Central memory CD4-positive, alpha-beta T cell (primary cell): ENCODE measurements at places on chromosomes 2 and 18.

DNA sequence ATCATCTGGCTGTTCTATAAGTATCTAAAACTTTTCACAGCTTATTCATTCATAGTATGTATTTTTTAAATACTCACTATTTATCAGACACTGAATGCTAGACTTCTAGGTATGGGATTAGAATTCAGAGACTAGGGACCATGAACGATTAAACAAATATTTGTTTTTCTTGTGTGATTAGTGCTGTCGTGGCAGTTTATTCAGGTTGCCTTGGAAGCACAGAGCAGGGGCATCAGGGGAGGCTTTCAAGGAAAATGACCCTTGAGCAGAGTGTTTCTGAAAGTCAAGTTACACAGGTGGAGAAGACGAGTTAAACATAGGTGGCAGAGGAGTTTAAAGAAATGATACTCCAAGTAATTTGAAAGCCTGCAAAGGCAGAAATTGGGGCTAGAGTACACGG is 5.7 kb downstream of the SPOPL start:
- no peak for DNase-seq

GRCh38 chr2:30300456-30301221 is 69.3 kb downstream of the LBH start:
- no peak for DNase-seq

- no peak for DNase-seq
These were observed 10.6 kb upstream of the C2orf74 start for GRCh38 chr2:61151436-61151835.

- no peak for DNase-seq
These were observed 21.2 kb downstream of the TRIB2 start for GRCh38 chr2:12737738-12738485.

DNA sequence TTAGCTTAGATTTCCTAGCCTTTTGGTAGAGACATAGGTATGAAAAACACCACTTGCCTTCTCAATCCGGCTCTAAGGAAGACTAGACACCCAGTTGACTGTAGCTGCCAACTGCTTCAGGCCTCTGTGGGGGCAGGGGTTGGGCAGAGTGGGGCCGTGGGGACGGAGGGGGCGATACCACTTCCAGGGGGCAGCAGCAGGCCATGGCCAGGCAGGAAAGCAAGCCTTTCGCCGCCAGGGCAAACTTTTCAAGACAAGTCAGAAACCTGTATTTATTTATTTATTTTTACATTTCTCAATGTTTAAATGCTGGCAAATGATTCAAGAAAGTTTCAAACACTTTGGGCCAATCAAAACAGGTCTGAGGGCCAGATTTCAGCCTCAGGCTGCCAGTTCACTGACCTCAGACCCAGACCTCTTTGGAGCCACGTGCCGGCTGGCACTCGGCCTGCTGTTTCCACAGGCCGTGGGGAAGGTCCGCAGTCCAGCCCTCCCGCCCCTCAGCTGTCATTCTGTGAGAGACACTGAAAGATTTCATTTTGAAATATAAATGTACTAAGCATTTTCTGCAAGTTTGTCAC is 63.8 kb downstream of the MEX3C start:
- no peak for DNase-seq

GRCh38 chr2:208042041-208042440 is 16.7 kb upstream of the PLEKHM3 start:
- no peak for DNase-seq

DNA sequence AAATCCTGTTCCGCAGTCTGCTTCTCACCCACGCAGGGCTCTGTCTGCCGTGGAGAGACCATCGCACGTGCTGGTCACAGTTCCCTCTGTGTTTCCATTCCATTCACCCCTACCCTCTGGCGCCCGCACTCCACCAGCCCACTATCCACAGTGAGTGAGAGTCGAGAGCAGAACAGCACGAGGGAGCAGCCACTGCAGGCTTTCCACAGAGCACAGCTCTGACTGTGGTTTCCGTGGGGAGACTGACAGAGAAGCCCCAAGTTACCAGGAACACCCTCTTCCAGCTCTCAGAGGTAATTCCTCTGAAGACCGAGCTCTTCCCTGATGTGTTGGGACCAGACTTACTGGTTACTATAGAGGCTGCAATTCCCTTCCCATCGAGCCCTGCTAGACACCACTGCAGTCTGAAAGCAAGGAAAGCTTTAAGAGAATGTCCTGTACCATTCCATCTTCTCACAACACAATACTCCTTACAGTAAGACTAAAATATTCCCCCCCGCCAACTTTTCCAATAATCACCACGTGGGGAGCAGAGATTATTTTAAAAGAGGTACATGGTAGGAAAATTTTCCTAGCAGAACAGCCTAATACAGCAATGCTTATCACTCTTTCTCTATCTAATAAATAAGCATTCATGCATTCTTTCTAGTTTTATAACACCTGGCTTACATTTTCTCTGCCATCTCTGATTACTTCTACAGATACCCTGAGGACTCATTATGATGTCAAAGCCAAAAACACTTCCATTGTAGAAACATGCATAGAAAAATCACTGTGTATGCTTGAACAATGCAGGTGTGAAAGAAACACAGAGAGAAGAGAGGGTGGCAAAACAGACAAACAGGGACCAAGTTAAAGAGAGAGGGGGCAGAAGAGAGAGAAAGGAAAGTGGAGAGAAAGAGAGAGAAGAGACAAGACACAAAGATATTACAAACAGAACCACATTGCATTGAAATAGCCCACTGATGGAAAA is 4.7 kb downstream of the MYT1L start:
- DNase-seq, result no peak

GRCh38 chr2:110858135-110858725 is 125.9 kb downstream of the ACOXL start:
- peak; percentile 74 for DNase-seq

- DNase-seq, result no peak
These were observed 240.4 kb downstream of the IKZF2 start for GRCh38 chr2:212911011-212911410.

- no peak for DNase-seq
These were observed 95.8 kb upstream of the GPC1 start for GRCh38 chr2:240339411-240340360.

DNA sequence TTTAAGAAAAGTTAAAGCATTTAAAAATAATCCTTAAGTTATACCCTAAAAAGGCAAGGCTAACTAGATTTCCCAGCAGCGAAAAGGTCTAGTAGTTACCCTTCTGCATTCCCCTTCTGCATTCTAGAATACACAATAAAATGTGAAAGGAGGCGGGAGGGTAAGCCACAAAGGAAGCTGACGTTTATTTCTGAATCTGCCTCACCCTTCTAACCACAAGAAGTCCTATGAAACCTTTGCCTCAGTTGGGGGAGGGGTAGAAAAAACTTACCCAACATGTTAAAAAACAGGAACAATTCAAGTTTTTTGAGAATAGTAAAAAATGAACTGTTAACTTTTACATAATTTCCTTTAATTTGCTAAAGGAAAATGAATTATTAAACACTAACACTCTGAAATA is 11.3 kb downstream of the STK17B start:
- peak; percentile 91 for DNase-seq

DNA sequence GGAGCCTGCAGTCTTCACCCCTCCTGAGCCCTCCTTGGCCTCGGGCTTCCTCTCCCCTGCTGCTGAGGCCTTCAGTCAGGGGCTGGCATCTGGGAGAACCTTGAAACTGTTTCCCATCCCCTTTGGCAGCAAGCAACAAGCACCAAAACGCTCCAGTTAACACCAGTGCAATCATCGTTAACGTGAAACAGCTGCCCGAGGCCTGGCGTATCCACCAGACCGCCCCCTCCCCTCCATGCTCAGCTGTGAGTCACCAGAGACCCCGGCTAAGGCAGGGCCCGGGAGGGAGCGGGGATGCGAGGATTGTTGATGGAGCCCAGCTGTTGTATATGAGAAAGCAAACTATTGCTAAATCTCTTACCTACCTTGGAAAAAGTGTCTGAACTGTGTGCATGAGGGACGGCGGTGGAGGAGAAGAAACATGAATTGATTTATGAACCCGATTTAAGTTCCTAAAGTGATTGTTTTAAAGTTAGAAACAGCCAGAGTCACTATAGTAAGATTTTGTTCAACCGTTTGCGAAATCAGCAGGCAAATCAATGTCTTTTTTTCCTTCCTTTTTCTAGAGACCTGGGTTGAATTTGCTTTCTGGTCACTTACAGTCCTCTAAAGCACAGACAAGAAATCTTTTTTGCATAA is 5.2 kb downstream of the ZFP36L2 start:
- DNase-seq, result peak; percentile 45

GRCh38 chr2:235562065-235562747 is 68.4 kb downstream of the AGAP1 start:
- no peak for DNase-seq

- DNase-seq, result no peak
These were observed 676 bp downstream of the KLHL23 start for GRCh38 chr2:169734169-169734847.

GRCh38 chr2:175947073-175947472 is 55.0 kb downstream of the LNPK start:
- no peak for DNase-seq

GRCh38 chr2:203857656-203858055 is 9.9 kb upstream of the CTLA4 start:
- no peak for DNase-seq

- no peak for DNase-seq
These were observed 1188.2 kb upstream of the FAM98A start for GRCh38 chr2:34787341-34787740.

DNA sequence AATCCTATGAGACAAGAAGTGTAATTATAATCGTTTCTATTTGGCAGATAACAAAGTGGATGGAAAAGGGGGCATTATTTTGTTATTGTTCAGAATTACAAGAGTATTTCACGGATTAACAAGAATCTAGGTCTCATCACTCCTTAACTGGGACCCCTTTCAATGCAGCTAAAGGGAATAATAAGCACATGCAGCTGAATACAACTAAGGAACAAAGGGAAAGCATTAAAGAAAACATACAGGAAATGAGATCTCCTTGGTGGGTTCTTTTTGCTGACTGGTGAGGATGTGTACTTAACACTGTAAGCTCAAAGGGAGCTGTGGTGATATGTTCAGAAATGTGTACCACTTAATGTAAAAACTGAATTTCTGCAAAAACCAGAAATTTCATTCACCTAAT is 140.5 kb upstream of the WDSUB1 start:
- DNase-seq, result no peak

DNA sequence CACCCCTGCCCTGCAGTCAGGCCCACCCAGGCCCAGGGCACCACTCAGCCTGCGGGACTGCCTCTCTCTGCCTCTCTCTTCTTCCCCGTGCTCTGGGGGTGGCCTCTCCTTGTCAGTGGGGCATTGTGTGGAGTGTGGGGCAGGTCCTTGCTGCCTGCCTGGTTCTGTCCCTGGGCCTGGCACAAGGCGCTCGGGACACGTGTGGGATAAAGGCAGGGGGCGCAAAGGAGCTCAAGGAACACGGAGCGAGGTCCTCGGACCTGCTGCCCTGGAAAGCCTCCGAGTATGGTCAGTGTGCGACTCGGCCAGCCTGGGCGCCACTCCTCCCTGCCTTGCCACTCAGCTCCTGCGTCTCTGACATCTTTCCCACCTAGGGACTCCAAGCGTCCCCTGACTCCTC is 262.2 kb downstream of the HDAC4 start:
- no peak for DNase-seq

GRCh38 chr2:52260904-52261303 is 1229.0 kb upstream of the NRXN1 start:
- DNase-seq, result no peak

- DNase-seq, result no peak
These were observed 42.9 kb downstream of the SH3BP4 start for GRCh38 chr2:234994438-234995321.

GRCh38 chr2:3131636-3132326 is 245.8 kb downstream of the EIPR1 start:
- no peak for DNase-seq

- no peak for DNase-seq
These were observed 77.9 kb downstream of the EIPR1 start for GRCh38 chr2:3299703-3300102.

- no peak for DNase-seq
These were observed 65.8 kb downstream of the RNF144A start for GRCh38 chr2:6982934-6983589.

GRCh38 chr2:96898641-96899412 is 28.9 kb upstream of the SEMA4C start:
- DNase-seq, result no peak

DNA sequence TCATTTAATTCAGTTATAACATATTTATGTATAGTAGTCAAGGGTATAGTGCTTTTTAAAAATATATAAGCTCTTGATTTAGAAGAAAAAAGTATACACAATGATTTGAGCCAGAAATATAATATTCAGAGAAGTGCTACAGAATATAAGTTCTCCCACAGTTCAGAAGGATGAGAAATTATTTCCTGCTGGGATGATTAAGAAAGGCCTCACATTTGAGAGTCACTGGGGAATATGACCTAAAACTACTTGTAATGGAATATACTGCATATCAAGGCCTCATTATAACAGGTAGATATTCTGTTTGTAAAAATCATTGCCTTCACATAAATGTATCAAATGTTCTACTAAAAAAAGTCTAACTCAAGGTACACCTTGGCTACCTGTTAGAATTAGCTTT is 203.5 kb downstream of the MBD2 start:
- no peak for DNase-seq

GRCh38 chr2:11915650-11916049 is 169.2 kb downstream of the LPIN1 start:
- no peak for DNase-seq

- no peak for DNase-seq
These were observed 8.6 kb downstream of the PSMG2 start for GRCh38 chr18:12711446-12711845.

- no peak for DNase-seq
These were observed 25.5 kb upstream of the VIT start for GRCh38 chr2:36670881-36671595.

GRCh38 chr2:1478311-1479305 is 65.3 kb downstream of the TPO start:
- no peak for DNase-seq

DNA sequence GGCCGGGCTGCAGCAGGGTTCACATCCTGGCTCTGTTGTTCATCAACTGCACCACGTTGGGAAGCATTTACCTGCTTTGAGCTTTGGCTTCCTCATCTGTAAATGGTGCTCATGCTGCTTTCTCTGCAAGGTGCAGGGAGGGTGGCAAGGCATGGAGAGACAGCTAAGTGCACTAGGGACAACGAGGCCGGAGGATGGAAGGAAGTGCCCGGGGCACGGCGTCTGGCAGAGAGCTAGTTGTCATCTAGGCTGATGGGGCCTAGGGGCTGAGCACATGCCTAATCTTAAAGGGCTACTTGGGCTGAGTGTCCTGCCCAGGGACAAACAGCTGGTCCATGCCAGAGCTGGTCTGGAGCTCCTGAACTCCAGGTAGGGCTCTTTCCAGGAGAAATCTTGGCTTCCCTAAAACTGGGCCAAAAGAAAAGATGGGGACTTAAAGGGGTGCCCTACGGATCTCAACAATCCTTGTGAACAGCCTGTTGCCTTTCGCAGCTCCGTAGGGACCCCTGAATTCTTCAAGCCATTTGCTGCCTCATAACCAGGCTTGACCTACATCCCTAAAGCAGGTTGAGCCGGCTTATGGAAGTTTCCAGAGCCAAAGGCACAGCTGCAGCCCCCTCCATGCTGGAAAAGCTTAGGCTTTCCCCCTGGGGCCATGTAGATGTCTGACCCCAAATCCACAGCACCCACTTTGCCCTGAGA is 130.8 kb downstream of the SMAD7 start:
- no peak for DNase-seq
